ENCODE measurements at places on chromosomes 3 and 15. TPM values are rescaled to one million over a fixed set of nuclear protein-coding genes. Genes with fewer than 3 reads are reported as not detected.

- DNase-seq: no peak
- no peaks in the 10 kb centered on the region for H3K27me3 ChIP-seq
- no peak overlapping the region for H3K4me3 ChIP-seq
- no peak overlapping the region for H3K27ac ChIP-seq
- H3K4me1 ChIP-seq: peaks cover 35% of the 10 kb centered on the region
- H3K36me3 ChIP-seq: no peaks in the 10 kb centered on the region
Measured at GRCh38 chr3:105511031-105511430, 144.3 kb downstream of the ALCAM start.

DNA sequence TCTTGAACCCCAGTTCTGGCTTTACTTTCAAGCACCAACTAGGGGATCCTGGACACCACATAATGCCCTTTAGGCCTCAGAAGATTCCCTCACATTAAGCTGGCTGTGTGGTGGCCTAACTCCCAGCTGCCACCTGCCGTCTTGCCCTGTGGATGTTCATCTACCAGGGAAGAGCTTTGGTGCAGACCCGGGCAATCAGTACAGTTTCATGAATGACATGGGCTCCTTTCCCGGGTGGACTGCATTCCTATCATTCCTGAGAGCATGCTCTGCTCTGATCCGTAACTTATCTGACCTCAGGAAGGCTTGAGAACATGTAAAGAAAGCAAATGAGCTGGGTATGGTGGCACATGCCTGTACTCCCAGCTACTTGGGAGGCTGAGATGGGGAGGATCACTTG is 50.0 kb upstream of the GSK3B start:
- no peaks in the 10 kb centered on the region for H3K27me3 ChIP-seq
- H3K27ac ChIP-seq: peak overlapping the region; percentile 29
- H3K4me1 ChIP-seq: peaks cover 24% of the 10 kb centered on the region
- peak; percentile 19 for DNase-seq

- peaks cover 21% of the 10 kb centered on the region for H3K4me1 ChIP-seq
- no peak for DNase-seq
- H3K36me3 ChIP-seq: peaks cover 3% of the 10 kb centered on the region
- H3K4me3 ChIP-seq: no peak overlapping the region
Measured at GRCh38 chr15:81115054-81115939, 18.8 kb upstream of the CFAP161 start.

Gene ARPIN
- total RNA-seq: 4.8 TPM
